Stimulated activated CD4-positive, alpha-beta T cell treated with anti-CD3 and anti-CD28 coated beads, Interleukin-1b, Interleukin-23, amount 100 ng/mL, for 1 hour (primary cell): ENCODE measurements at places on chromosomes 5 and 9.

DNA sequence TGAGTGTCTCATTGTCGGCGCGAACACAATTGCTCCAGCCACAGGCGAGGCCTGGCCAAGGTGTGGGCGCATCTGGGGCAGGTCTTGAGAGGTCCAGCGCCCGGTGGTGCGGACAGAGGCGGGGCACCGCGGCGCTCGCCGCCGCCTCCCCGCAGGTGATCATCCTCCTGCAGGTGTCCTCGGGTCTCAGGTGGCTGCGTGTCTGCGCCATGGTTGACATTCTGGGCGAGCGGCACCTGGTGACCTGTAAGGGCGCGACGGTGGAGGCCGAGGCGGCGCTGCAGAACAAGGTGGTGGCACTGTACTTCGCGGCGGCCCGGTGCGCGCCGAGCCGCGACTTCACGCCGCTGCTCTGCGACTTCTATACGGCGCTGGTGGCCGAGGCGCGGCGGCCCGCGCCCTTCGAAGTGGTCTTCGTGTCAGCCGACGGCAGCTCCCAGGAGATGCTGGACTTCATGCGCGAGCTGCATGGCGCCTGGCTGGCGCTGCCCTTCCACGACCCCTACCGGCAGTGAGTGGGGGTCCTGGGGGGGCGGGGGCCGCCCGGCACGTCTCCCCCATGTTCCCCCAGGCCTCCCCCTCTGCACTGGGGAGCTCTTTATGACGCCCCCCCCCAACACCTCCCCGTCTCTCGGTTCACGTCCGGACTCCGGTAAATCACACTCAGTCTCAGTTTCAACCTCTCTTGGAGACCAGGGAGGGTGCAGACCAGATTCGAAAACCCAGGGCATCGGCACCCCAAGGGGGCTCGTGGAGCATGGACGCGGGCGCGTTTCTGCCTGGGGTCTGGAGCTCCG, 446 bp downstream of the NXNL2 start:
- DNase-seq, result no peak

DNA sequence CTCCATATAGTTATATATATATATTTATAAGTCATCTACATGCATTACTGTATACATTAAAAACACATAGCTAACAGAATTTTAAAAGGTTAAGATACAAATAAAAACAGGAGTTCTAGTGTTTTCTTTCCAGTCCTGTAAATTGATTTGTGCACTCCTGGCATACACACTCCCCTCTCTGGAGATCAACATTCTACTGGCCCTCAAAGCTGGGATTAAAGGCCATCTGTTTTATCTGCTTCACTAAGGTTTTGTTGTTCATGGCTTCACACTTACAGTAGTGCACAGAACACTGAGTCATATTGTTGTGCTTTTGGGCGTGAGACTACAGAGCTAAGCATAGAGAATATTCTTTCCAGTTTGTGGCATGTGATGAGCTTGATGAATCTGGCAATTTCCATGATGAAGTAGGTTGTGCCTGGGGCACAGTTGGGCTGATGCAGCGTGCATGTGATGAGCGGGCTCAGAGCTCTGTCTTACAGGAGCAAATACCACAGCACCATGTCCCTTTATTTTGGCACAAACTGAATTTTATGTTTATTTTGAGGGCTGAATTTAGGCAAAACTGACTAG, 98.2 kb downstream of the TAF11L14 start:
- no peak for DNase-seq

GRCh38 chr5:76524868-76525267, 98.3 kb downstream of the F2RL2 start:
- DNase-seq, result no peak

GRCh38 chr5:93924628-93925027, 183.2 kb upstream of the POU5F2 start:
- no peak for DNase-seq

GRCh38 chr9:70995511-70995910, 125.9 kb downstream of the TRPM3 start:
- no peak for DNase-seq

- DNase-seq, result no peak
Measured at GRCh38 chr9:84493284-84493947, 152.9 kb upstream of the SLC28A3 start.

DNA sequence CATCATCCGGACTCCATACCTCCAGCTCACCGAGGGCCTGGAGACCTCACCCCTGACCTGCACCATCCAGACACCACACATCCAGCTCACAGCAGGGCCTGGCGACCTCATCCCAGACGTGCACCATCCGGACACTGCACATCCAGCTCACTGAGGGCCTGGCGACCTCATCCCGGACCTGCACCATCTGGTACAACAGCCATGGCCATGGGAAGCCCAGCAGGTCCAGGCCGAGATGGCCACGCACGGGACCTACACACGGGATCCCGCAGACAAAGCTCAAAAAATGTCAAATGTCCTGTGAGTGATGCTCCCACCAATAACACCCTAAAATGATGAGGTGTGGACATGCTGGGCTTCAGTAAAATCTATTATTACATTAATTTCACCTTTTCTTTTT, 9.7 kb downstream of the TERT start:
- DNase-seq, result no peak

DNA sequence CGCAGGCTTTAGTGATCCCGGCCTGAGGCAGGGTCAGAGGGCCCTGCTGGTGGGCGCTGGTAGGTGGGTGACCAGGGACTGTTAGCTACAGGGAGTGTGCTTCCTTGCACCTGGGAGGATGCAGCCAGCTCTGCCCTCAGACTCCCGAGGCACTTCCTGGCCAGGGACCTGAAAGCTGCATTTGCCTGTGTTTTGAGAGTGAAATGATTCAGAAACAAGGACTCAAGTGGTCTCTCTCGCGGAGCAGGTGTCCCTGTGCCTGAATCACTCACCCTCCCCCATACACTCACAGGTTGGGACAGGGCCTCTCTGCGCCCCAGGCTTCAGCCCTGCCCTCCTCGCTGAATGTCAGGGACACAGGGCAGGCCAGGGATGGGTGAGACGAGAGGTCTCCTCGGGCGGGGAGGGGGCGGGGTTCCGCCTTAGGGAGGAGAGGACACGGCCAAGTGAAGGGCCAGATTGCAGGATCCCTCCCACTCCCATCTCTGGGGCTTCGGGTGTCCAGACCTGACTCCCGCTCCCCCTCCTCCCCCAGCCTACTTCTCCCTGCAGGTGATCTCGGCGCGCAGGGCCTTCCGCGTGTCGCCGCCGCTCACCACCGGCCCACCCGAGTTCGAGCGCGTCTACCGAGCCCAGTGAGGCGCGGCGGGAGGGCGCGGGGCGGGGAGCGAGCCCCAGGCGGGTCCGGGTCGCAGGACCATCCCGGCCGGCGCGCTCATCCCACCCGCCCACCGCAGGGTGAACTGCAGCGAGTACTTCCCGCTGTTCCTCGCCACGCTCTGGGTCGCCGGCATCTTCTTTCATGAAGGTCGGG, 1.5 kb downstream of the LTC4S start:
- DNase-seq, result no peak

- DNase-seq, result no peak
Measured at GRCh38 chr5:20145240-20145639, 157.2 kb upstream of the CDH18 start.

DNA sequence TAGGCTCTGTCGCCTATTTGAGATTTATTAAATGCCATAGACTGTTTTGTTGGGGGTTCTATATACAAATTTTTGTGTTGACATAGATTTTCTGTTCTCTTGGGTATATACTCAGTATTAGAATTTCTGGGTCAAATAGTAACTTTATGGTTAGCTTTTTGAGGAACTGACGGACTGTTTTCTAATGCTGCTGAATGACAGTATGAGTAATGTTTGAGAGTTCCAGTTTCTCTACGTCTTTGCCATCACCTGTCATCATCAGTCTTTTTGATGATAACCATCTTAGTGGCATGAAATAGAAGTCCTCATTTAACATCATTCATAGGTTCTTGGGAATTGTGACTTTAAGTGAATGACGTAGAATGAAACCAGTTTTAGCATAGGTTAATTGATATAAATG, 60.1 kb downstream of the CCDC171 start:
- no peak for DNase-seq

DNA sequence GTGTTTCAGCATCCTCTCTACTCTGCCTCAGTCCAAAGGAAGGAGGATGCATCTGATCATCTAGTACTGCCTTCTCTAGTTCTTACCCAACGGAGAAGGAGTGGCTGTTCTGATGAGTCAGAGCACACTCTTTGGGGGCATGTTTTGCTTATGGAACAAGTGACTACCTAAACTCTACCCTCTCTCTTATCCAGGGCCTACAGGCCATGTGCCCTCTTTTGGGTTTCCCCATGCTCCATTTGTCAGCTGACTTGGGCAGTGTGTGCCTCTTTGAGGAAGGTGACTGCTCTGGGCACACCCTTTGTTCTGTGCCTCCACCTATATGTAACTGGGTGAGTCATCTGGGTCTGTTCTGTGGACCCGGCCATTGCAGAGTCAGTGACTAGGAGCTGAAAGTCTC, 89.6 kb upstream of the BNC2 start:
- DNase-seq, result no peak

DNA sequence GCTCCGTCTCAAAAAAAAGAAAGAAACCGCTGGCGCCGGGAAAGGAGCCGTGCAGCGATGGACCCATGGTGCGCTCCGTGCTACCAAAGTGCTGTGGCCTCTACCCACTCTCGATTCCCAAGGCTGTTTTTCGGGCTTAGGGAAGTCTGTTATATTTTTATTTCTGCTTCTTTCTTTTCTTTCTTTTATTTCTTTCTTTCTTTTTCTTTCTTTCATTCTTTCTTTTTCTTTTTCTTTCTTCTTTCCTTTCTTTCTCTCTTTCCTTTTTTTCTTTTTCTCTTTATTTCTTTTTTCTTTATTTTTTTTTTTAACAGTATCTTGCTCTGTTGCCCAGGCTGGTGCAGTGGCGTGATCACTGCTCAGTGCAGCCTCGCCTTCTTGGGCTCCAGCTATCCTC, 87.5 kb downstream of the ANXA2R start:
- no peak for DNase-seq

GRCh38 chr9:6152788-6153187, 62.8 kb upstream of the IL33 start:
- DNase-seq, result no peak

DNA sequence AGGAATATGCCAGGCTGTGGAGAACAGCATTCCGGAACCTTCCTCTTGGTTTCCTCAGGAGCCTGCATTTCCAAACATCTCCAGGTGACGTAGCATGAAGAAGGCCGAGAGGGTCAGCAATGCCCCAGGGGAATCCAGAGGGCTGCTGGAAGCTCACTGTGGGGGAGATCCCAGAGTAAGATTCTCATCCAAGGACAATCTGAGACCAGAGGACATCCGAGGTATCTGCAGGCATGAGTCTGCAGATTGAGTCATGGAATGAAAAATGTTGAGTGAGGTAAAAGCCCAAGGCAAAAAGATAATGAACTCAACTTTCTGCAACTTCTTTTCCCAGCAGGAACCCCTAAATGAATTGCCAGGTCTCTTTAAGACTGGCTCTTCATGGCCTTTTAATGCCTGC, 73.5 kb downstream of the KIF4B start:
- DNase-seq, result no peak

GRCh38 chr9:120735415-120736126, 21.3 kb upstream of the MEGF9 start:
- no peak for DNase-seq

DNA sequence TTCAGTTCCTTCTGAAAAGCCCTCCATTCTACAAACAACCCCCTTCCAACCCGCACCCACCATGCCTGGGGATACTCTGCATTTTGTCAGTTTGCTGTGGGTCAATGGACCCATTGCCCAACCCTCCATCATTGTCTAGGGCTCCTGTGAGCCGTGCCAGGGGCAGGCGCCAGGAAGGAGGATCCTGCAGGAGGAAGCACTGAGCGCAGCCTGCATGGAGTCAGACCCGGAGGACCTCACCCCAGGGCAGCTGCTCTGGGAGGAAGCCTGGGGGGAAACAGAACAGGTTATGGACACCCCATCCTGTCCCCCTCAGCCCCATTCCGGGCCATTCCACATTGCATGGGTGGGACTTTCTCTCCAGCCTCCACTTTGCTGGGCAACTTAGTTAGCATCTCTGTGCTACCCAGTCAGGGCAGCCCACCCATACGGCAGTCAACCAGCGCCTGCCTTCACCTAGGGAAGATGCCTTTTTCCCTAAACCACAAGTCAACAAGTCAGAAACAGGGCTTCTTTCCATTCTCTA, 48.6 kb upstream of the VDAC1 start:
- no peak for DNase-seq

GRCh38 chr9:10721301-10721700, 108.5 kb upstream of the PTPRD start:
- no peak for DNase-seq

DNA sequence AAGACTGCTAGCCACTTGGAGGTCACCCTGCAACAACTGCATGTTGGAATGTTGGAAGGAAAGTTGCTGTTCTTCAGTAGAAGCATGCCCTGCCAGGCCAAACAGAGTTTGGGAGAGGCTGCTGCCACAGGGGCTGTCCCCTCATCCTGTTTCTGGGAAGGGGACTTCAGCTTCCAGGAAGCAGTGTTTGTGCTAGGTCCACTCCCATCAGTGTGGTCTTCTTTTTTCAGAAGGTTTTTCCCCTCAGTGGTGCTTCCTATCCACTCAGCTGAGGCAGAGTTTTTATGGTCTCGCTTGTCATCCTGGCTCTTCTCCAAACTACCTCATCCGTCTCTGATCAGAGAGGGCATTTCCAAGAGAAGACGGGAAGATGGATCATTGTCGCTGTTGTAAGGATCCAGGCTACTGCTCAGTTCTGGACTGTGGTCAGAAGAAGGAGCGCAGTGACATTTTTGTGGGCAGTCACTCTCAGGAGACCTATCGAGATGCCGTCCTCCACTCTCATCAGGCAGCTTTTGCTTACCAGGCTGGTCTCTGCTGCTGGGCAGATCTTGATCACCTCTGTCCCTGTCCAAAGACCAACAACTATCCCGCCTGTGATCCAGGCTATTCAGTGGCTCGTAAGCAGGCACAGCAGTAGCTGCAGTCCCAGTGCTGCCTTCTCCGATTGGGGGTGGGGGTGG, 97.8 kb upstream of the C5orf63 start:
- DNase-seq, result no peak

DNA sequence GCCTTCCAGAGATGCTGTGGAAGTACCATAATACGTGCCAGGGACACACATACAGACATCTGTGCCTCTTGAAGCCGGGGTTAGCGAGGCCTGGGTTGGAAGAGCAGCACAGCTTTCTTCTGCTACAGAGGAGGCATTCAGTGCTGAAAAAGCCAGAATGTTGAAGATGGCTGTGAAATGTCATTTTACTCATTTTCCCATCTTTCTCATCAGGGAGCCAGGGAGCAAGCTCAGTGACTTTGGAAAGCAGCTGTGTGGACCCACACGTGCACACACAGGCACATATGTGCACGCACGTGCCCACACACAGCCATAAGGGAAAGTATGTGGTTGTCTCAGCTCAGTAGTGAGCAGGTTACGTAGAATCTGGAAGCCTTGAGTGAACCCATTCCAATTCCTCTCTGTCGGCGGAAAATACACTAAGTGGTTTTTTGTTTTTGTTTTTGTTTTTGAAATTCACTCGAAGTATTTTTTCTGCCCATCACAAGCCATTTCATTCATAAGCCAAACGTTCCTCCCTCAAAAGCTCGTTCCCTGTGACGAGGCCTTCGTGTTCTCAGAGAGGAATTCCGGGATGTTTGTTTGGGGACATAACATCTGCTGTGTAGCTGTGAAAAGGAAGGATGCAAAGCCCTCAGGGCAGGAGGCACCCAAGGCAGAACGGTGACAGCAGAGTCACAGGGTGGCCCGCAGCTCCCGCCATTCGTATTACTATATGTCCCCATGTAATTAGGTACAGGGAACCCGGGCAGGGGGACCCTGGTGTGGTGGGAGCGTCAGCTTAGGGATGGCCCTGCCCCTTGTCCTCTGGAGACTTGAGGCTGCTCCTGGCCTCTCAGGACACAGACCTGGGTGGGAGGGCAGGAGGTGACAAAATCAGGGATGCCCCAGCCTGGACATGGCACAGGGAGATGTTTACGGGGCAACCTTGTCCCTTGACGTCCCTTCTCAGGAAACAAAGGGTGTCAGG, 29.0 kb upstream of the ANKRD33B start:
- no peak for DNase-seq

- DNase-seq, result no peak
Measured at GRCh38 chr9:136019041-136019680, 58.0 kb upstream of the UBAC1 start.
